Stimulated activated CD4-positive, alpha-beta T cell treated with anti-CD3 and anti-CD28 coated beads, Interleukin-12 subunit alpha, Interleukin-12 subunit beta, amount 100 ng/mL, for 4 hours (primary cell): ENCODE measurements at places on chromosomes 1 and 21.

DNA sequence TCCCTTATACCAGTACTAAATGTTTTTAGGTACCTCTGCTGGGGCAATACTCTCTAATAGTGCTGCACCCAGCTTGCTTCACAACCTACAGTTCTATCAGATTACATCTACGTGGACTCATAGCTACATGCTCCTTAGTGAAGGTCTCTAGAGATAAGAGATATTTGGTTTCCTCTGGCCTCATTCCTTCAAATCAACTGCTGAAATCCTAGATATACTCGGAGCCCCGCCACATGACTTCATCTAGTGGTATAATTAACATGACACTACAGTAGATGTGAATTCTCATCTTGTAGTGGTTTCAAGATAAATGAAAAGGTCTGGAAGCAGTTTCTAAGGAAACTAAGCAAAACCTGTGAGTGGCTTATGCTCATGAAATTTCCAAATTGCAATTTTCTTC is 115.4 kb downstream of the SMYD2 start:
- no peak for DNase-seq

DNA sequence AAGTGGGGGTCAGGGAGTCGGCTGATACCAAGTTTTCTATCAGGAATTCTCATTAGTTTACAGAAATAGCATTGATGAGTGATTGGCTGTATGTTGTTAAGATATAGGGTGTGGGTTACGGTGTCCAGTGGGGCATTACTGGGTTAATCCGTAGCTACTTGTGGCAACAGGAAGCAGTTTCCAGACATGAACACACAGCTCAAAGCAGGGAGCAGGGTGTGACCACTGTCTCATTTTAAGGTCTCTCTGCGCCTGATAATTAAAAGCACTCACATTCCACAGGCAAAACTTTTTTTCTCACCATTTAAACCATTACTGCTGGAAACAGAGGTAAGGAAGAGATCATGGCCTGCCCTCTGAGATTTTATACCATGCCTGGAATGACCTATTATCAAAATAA is 114.9 kb downstream of the SIK1 start:
- DNase-seq: no peak

GRCh38 chr1:31436596-31437432 is 23.8 kb downstream of the SERINC2 start:
- no peak for DNase-seq

GRCh38 chr1:113282008-113282892 is 108.1 kb upstream of the MAGI3 start:
- DNase-seq: no peak
